Fibroblast of villous mesenchyme (primary cell): ENCODE measurements at places on chromosomes 2 and 18. TPM values are rescaled to one million over a fixed set of nuclear protein-coding genes. Genes with fewer than 3 reads are reported as not detected.

- DNase-seq = no peak
Observed at GRCh38 chr18:26635466-26635865, 87.1 kb upstream of the KCTD1 start.

GRCh38 chr2:24351981-24352380 lies 8.4 kb downstream of the ITSN2 start:
- no peak for DNase-seq

- DNase-seq = no peak
Observed at GRCh38 chr2:13968811-13969210, 663.7 kb upstream of the LRATD1 start.

GRCh38 chr18:79393181-79393634 lies 2.5 kb upstream of the NFATC1 start:
- no peak for DNase-seq

- DNase-seq = no peak
Observed at GRCh38 chr2:75862547-75862946, 151.8 kb upstream of the GCFC2 start.

DNA sequence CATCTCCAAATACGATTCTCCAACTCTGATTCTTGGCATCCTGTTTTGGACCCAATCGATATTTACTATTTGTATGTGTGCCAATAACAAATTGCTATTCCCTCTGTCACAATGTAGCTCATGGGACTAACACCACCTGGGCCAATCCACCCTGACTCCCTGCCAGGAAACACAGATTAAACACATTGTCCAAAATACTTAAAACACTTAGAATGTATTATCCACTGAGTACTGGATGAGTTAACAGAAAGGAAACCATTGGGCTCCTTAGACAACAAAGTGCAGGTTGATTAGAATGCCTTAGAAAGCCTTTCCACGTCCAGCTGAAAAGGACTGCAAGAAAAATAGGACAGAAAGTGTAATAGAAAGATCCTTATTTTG lies 79.4 kb upstream of the ARHGAP28 start:
- DNase-seq = no peak

- no peak for DNase-seq
Observed at GRCh38 chr2:173934895-173935294, 30.3 kb downstream of the SP3 start.

The PLCD4 gene
- 0.97 and 2.2 TPM in 2 replicates for total RNA-seq

The KIAA2012 gene
- under 0.01 TPM in 2 replicates for total RNA-seq

The HOXD10 gene
- 39.9 and 58.7 TPM in 2 replicates for total RNA-seq
